Activated CD8-positive, alpha-beta memory T cell treated with anti-CD3 and anti-CD28 coated beads, Interleukin-2, amount 10 ng/mL, durations not matched to agents 7 days and 5 days (primary cell): ENCODE measurements at places on chromosomes 3 and 15. TPM values are rescaled to one million over a fixed set of nuclear protein-coding genes. Genes with fewer than 3 reads are reported as not detected.

Gene CHRNA5
- 6.8 TPM for total RNA-seq

Gene FAM81A
- total RNA-seq = 3.7 TPM

Gene IGDCC3
- not detected for total RNA-seq

Gene ERICH6
- not detected for total RNA-seq

Gene AADACL2
- total RNA-seq = not detected

Gene GOLGA6L7
- not detected for total RNA-seq

Gene SEMA6D
- total RNA-seq = not detected

Gene MAPKBP1
- total RNA-seq = 24.7 TPM

Gene A4GNT
- total RNA-seq = not detected

Gene SNURF
- total RNA-seq = 14.8 TPM

Gene TUSC7
- not detected for total RNA-seq

Gene CLDN18
- total RNA-seq = not detected

Gene SYNPR
- not detected for total RNA-seq

Gene NSMCE3
- 9.2 TPM for total RNA-seq

Gene CDC25A
- 33.1 TPM for total RNA-seq

Gene ATP2C1
- 65.7 TPM for total RNA-seq

Gene ZNF620
- total RNA-seq = 5.7 TPM
